ENCODE measurements at places on chromosomes 7 and 10.
A peak's percentile ranks its signal among the peaks of the same experiment; 100 is the strongest.

DNA sequence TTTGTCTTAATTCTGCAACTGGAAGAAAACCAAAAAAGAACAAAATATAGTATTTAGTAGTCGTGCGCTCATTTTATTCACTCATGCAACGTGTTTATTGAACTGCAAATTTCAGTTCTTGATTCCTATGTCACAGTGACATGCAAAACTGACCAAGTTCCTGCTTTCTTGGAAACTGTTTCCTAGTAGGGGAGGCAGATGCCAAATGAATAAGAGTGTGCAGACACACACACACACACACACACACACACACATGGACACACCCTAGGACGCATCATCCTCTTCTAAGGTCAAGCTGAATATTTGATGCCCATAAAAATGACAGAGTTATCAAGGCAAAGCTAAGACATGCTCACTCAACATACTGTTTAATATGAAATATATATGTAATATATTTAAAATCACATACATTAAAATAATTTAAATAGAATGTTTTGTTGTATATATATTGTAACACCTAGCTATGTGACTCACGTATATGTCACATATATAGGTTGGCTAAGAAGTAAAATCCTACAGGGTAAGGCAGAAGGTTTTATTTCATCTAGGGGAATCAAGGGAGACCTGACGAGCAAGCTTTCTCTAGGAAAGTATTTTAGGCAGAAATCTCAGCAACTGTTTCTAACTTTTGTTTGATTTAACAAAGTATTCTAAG, 79.6 kb downstream of the SVIL start:
- DNase-seq = no peak

DNA sequence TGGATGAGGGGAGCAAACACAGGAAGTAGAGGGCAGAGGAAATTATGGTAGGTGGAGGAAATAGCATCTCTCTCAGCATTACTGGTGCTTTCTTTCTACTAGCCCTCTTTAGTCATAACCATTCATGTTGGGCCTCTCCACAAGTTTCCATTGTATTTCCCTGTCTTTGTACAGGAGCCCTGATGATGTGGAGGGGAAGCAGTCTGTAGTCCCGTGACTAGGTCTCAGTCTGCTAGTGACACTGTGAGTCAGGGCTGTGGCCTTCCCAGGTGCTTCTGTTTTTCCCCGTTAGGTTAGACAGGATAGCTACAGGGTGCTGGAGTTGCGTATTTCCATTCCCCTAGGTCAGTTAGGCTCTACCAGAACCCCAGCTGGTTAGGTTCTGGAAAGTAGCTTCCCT, 82.9 kb upstream of the NAMPT start:
- DNase-seq = no peak

DNA sequence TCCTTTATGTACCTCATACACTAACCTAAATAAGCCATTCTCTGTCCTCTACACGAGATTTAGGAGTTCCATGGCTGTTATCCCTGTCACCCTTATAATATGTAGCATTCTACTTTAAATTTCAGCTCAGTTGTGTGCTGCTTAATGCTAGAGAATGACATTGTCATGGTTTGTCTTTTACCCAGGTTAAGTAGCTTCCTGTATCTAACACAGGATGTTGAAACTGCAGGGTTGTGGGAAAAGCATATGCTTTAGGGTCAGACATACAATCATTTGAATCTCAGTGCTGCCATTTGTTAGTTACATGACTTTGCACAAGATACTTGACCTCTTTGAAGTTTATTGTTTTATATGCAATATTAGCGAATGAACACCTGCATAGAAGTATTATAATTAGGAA, 235.1 kb upstream of the CACNA2D1 start:
- no peak for DNase-seq

DNA sequence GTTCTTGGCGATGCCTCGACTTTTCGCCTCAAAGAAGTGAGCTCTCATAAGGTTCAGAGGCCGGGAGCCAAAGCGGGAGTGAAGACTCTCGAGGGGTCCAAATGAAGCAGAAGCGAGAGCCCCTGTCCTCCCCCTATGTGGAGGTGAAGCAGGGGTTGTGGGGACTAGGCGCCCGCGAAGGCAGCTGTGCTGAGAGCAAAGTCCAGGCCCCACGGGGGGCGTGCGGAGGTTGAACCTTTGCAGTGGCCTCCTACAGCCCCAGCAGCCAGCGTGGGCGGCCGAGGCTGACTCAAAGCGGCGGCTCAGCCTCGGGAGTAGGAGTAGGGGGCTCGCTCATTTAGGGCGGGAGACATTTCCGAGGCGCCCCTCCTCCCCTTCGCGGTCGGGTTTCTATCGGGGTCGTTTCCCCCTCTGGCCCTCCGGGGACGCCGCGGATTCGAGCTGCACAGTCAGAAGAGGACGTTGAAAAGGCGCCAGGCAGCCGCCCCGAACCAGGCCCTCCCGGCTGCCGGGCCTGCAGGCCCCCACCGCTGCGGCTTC, 553 bp upstream of the ADD3 start:
- DNase-seq = peak; percentile 97

- no peak for DNase-seq
Observed at GRCh38 chr7:157690833-157691585, 354.2 kb downstream of the DNAJB6 start.

GRCh38 chr7:133275008-133275407, 22.1 kb downstream of the EXOC4 start:
- DNase-seq = no peak

DNA sequence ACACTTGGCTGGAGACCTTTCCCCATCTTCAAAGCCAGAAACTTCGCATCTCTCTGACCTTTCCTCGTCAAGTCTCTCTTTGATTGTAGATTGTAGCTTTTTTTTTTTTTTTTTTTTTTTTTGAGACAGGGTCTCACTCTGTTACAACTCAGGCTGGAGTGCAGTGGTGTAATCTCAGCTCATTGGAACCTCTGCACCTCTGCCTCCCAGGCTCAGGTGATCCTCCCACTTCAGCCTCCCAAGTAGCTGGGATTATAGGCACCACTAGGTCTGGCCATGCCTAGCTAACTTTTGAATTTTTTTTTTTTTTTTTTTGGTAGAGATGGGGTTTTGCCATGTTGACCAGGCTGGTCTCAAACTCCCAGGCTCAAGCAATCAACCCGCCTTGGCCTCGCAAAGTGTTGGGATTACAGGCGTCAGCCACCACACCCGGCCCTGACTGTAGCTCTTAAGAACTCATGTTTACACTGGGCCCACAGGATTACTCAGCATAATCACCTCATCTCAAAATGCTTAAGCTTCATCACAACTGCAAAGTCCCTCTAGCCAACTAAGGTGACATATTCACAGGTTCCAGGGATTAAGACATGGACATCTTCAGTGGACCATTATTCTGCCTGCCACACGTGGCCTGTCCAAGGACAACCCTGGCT, 11.7 kb downstream of the POLL start:
- DNase-seq = no peak

DNA sequence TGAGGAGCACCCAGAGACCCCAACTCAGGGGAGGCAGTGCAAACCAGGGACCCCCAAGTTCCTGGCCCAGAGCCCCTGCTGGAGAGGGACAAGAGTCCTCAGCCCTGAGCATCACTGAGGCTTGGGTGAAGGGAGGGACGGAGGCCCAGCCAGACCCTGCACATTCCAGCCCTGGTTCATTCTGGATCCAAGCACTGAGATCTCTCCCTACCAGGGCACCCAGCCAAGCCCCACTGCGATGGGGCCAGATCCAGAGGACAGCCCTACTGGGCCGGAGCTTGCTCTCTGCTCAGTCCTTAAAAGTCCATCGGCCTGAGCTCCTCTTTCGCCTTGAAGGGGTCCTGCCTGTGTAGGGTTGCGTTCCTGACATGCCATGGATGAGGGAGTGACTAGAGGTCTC, 40.5 kb upstream of the RABGEF1 start:
- no peak for DNase-seq

DNA sequence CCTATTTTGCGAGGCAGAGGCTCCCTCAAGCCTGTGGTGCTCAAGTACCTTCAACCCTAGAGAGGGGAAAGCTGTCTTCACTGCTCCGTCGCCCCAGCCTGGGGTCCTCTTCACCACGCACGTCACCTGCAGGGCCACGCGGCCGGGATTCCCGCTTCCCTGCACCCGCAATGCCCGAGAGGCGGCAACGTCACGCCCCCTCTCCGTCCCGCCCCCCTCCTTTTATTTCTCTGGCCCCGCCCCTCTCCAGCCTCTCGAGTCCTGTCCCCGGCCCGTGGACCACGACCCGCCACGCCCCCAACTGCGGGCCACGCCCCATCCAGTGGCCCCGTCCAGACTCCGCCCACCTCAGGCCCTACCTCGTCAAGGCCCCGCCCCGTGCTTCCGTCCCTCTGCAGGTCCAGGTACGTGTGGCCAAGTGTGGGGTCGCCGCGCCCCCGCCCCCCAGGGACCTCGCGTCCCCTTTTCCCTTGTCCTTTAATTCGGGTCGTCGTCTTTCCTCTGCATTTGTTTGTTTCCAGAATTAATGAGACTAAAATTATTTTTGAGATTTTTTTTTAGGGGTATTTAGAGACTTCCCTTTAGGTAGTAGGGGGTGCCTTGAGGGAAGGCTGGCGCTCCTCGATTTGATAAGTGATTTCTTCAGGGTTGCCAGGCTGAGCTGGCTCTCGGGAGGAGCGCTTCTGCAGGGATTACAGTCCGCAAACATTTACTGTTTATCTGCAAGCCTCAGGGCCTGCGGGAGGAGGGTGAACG, 69.8 kb upstream of the BAIAP2L1 start:
- no peak for DNase-seq

DNA sequence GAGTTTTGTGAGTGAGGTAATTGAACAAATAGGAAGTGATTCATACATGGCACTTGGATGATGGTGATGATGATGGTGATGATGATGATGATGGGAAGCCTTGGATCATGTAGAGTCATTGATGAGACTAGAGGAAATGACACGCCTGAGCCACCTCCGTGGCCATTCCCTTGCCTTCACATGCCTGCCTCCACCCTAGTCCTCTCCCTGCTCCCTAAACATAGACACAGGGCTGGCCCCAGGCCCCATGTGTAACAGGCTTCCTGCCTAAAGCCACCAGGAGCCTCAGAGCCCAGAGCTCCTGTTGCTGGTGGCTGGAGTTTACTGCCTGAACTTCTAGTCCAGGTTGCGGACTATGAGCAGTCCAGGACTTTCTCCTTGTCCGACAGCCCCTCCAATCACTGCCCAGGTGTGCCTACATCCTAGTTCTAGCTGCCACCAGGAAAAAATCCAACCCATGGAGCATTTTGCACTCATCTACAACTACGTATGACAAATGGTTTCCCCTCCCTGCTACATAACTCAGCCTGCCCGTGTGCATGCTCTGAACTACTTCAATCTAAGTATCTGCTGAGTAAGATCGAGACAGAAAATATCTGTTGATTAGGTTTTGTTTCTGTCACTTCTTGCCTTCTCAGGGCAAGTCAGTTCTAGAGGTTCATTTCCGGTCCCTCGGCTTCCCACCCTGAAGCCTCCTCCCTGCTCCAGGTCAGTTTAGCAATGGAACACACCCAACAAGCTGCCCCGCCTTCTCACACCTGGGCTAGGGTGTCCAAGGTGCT, 35.5 kb upstream of the KDM7A start:
- no peak for DNase-seq

DNA sequence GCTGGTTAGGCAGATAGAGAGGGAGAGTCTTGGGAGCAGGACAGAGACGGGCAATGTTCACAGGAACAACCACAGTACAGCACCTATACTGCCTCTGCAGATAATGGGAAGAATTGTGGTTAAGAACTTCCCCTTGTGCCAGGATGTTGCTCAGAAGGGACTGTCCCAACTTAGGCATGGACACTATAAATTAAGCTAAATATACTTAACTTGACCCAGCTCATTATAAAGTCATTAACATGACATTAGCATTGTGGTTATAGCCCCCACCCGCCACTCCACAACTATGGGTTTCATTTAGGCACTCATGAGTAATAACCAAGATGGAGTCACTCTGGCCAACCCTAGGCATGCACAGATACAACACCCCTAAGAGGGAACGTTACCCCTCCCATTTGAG, 310.9 kb upstream of the NRG3 start:
- no peak for DNase-seq

- DNase-seq = no peak
Observed at GRCh38 chr7:132575982-132576720, at the start of gene PLXNA4. Gene PLXNA4, minus strand, starts transcription at chr7:132576470. Its CDS starts 67,777 bp downstream, at chr7:132508693.

GRCh38 chr10:30639946-30640786, 10.6 kb upstream of the LYZL2 start:
- DNase-seq = no peak

GRCh38 chr10:11180228-11180627, 162.6 kb downstream of the CELF2 start:
- DNase-seq = no peak

- no peak for DNase-seq
Observed at GRCh38 chr7:2738766-2739549, 51.0 kb downstream of the AMZ1 start.

GRCh38 chr7:120184866-120185265, 88.1 kb upstream of the KCND2 start:
- DNase-seq = no peak

DNA sequence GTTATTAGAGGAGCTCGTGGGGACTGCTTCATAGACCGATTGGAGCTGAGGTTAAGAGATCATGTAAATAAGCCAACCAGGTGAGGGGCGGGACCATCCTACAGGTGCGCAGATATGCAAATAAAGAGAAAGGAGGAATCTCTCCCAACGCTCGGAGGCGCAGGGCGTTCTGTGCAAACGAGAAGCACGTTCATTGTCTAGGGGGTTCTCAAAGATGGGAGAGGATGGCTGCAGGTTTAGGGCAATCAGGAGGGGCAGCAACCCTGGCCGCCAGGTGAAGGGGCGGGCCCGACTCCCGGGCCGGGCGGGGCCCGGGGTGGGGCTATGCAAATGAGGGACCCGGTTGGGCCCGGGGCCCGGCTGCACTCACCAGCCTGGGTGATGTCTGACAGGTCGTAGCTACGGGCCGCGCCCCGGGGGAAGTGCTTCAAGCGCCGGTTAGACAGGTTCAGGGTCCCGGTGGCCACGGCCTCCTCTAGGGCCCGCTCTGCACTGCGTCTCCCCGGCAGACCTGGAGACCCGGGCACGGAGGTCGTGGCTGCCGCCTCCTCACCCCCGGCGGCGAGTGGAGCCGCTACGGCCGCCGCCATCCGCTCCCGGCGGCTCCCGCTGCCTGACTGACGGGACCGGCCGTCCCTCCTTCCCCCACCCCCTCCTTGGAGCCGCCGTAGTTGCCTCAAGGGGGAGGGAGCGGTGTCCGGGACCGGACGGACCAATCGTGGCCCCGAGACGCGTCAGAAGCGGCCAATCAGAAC, at the start of gene LRCH4:
TSS of gene LRCH4 (minus strand) at position 619 of the 755 bp plus-strand sequence. CDS start at position 590, 29 bp downstream.
- DNase-seq = no peak

GRCh38 chr10:94936721-94937120, 1.7 kb upstream of the CYP2C9 start:
- no peak for DNase-seq

- no peak for DNase-seq
Observed at GRCh38 chr7:104767826-104768536, 246.0 kb upstream of the KMT2E start.
